ENCODE measurements at places on chromosomes 2 and 18.

- DNase-seq = no peak
These were observed 25.2 kb downstream of the MOCOS start for GRCh38 chr18:36212301-36213171.

GRCh38 chr18:48615566-48616401 is 77.0 kb downstream of the CTIF start:
- DNase-seq = no peak

GRCh38 chr2:54595999-54596902 is 127.2 kb upstream of the EML6 start:
- DNase-seq = no peak

DNA sequence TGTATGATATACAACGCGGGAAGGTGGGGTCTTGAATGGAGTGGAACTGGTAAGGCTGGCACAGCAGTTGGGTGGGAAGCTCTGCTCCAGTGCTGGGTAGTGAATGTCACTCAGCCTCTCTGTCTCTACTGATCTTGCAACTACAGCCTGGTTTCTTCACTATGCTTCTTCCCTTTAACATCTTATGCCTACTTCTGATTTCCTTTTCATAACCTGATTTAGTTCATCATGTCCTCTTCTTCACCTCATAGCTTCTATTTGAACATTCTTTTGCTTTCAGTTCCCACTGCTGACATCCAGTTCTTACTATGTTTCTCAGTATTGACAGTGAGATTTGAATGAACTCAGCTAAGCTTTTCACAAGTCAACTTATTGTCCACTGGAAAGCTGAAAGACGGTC is 286.2 kb downstream of the ARL6IP6 start:
- DNase-seq = no peak

- DNase-seq = no peak
These were observed 101.9 kb downstream of the PRKCE start for GRCh38 chr2:45753381-45753780.

- DNase-seq = no peak
These were observed 69.3 kb downstream of the TIMM21 start for GRCh38 chr18:74217476-74218143.

- DNase-seq = no peak
These were observed 43.3 kb downstream of the OSBPL6 start for GRCh38 chr2:178237488-178238153.
